Activated CD8-positive, alpha-beta T cell treated with anti-CD3 and anti-CD28 coated beads for 36 hours (primary cell): ENCODE measurements at places on chromosomes 2 and 18.
A peak's percentile ranks its signal among the peaks of the same experiment; 100 is the strongest.

- DNase-seq = no peak
These were observed 91.7 kb upstream of the DSEL start for GRCh38 chr18:67608191-67608590.

GRCh38 chr18:25408293-25408692, 56.3 kb upstream of the ZNF521 start:
- no peak for DNase-seq

DNA sequence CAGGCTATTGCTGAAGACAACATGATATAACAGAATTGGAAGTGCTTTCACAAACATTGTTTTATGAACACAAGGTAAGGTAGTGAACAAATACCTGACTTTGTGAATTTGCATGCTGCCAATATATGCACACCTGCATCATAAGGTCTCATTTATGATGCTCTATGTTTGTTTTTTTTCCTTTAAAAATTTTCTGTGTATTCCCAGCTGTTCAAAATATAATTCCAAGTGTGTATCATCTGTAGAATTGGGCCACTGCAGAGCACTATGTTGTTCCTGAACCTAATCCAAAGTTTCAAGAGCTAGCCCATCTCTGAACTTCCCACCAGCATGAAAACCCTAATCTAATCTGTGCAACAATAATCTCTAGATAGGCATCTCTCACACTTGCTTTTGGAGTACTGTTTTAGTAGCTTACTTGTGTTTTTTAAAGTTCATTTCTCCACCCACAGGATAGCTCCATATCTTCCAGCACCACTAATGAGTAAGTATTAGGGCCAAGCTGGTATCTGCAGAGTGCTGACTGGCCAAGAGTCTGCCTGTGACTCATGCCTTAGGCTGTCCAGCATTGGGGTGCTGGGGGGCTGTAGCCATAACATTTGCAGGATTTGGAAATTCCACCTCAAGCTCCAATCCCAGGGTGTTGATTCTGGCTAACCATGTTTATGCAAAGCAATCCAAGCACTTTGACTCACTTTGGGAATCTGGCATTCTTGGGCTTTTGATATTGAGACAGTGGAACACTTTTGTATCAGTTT, 208.2 kb upstream of the REV1 start:
- DNase-seq = no peak

- DNase-seq = peak; percentile 72
These were observed 36.4 kb upstream of the SLC14A1 start for GRCh38 chr18:45687621-45688020.

GRCh38 chr2:135775420-135775819, 33.8 kb downstream of the UBXN4 start:
- DNase-seq = no peak

- no peak for DNase-seq
These were observed 136.5 kb upstream of the HS6ST1 start for GRCh38 chr2:128454980-128455720.

- DNase-seq = peak; percentile 3
These were observed 476.0 kb downstream of the EIPR1 start for GRCh38 chr2:2901384-2902345.

DNA sequence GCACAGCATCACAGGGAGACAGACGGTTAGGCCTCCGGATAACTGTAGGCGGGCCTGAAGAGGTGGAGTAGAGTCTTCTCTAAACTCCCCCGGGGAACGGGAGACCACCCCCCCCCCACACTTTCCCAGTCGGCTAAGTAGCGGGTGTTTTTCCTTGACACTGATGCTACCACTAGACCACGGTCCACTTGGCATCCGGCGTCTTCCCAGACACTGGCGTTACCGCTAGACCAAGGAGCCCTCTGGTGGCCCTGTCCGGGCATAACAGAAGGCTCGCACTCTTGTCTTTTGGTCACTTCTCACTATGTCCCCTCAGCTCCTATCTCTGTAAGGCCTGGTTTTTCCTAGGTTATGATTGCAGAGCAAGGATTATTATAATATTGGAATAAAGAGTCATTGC, 25.7 kb upstream of the NCL start:
- DNase-seq = peak; percentile 61

DNA sequence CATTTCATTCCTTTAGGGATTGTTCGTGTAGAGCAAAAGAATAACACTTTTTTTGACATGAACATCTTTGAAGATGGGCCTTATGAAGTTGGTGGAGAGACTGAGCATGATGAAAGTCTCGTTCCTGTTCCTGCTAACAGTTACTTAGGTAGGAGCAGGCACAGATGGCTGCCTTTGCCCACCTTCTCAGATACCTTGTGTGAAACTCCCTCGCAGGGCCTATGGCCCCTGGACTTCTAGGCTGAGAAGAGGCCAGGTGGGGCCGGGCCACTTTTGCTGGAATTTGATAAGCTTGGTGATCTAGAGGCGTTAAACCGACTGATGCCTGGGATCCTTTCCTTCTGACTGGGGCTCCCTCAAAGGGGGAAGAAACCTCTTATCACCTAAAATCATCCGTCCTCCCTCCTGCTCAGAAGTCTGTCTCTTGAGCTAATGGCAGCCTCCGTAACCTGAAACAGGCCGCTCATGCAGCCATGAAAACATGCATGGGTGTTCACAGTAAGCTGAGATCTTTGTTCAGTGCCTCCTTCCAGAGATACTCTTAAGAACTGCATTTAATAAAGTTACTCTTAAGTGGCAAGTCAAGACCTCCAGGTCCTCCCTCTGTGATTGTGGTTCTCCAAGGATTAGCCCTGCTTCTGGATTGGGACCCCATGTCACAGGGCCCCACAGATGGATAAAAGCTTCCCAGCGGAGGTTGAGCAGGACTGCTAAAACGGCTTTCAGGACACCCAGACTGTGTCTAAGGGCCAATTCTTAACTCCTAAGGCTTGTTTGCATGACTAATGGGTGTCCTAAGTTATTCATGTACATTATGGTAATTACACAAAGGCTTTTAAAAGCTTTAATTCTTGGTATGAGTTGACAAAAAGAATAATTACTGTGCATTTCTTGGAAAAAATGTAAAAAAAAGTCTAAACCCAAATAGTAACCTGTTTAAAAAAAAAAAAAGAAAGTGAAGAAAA, 43.9 kb downstream of the ITGA6 start:
- no peak for DNase-seq

DNA sequence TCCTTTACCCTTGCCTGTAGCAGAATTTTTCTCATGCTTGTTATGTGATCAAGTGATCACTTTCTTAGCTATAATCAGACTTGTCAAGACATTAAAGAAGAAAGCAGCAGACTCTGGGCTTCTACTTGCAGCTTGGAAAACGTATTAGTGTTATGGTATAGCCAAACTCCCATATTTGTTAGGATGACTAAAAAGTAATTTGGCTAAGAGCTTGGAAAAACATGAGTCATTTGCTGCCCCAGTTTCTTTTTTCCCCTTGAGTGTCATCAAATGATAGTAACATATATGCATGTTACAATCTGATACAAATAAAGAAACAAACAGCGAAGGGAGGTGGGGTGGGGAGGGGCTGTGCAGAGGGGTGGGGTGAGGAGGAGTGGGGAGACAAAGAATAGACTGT, 155.5 kb downstream of the IKZF2 start:
- DNase-seq = no peak

- no peak for DNase-seq
These were observed 271.0 kb downstream of the NEDD4L start for GRCh38 chr18:58315041-58315440.

- no peak for DNase-seq
These were observed 25.9 kb downstream of the LRRC30 start for GRCh38 chr18:7256618-7257425.

DNA sequence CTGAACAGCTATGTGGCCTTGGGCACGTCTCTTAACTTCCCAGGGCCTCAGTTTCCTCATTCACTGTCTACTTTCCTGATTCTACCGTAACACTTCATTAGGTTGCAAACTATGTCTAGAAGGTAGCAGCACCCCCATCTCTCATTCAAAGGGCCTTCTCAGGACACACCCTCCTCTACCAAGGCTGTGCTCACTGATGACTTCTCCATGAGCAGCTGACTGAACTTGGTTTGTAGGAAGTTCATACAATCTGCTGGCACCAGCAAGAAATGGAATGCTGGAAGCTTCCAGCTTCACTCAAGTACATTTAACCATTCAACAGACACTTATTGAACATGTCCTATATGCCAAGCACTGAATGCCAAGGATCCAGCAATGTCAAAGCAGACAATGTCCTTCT, 250.8 kb upstream of the CTAGE1 start:
- DNase-seq = no peak

GRCh38 chr2:204152616-204153015, 216.1 kb downstream of the ICOS start:
- no peak for DNase-seq

DNA sequence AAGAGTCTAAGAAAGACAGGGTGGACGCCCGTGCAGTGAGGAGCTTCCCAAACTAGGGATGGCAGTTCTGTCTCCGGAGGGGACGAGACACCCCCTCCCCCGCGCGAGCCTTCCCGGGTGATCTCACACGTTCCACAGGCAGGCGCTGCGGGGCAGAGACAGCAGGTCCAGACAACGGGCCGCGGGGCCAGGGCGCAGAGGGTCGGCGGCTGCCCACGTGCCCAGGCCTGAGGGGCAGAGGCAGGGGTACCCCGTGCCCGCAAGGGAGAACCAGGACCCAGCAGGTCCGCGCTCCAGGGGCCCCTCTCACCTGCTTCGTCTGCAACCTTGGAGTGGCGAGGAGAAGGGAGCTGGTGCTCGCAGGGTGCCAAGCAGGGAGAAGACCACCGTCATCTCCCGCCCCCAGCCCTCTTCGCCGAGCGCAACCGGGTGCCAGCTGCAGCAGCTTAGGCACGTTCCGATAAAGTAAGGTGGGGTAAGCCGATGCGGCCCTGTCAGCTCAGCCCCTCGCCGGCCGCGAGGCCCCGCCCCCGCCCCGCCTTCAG, at the start of gene GPR155:
Gene GPR155 (minus strand): TSS at position 467 of the 545 bp plus-strand sequence. CDS start 5,073 bp downstream, outside the sequence.
- DNase-seq = peak; percentile 64
